ENCODE measurements at places on chromosomes 2 and 18.

DNA sequence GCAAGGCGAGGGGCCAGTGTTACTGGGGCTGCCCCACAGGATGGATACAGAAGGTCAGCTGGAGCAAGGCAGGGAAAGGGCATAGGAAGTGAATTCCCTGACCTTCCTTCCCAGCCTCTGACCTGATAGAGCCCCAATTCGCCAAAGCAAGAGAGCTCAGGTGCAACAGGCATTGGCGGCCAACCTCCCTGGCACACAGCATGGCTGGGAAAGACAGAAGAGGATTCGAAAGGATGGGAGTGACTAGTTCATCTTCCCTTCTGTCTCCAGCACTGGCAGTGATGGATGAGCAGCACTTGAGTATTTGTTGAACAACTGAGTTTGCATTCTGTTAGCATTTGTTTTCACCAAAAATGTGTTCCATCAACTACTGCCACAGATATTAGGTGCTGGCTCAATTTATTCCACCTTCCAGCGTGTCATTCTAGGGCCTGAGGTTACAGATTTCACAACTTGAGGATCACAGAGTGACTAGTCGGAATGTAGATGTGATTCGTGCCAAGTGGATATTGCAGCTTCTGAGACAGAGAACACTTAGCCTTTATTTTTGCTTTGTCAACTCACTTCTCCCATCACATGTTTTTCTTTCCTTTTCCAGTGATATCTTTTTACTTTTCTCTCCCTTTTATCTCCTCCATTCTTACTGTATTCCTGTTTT, 6.2 kb downstream of the COPS8 start:
- DNase-seq, result peak; percentile 92

GRCh38 chr2:105618351-105618659, 126.4 kb upstream of the NCK2 start:
- DNase-seq, result no peak

- peak; percentile 56 for DNase-seq
Observed at GRCh38 chr18:9918016-9918680, 4.3 kb downstream of the VAPA start.

DNA sequence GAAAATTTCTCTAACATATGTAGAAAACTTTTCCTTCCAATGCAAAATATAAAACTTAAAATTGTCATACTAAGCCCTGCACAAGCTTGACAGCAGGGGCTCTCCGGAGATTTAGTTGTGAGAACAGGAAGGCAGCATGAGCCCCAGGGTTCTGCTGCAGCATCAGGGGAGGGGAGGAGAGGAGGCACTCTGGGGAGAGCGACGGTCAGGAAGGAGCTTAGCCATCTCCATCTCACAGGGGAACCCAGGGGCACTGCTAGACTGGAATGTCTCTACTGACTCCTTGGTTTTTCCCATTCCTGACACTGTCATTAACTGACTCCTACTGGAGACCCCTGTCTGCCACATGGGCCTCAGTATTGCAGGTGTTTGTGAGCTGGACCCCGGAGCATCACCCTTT, 123.6 kb downstream of the GPR39 start:
- no peak for DNase-seq

DNA sequence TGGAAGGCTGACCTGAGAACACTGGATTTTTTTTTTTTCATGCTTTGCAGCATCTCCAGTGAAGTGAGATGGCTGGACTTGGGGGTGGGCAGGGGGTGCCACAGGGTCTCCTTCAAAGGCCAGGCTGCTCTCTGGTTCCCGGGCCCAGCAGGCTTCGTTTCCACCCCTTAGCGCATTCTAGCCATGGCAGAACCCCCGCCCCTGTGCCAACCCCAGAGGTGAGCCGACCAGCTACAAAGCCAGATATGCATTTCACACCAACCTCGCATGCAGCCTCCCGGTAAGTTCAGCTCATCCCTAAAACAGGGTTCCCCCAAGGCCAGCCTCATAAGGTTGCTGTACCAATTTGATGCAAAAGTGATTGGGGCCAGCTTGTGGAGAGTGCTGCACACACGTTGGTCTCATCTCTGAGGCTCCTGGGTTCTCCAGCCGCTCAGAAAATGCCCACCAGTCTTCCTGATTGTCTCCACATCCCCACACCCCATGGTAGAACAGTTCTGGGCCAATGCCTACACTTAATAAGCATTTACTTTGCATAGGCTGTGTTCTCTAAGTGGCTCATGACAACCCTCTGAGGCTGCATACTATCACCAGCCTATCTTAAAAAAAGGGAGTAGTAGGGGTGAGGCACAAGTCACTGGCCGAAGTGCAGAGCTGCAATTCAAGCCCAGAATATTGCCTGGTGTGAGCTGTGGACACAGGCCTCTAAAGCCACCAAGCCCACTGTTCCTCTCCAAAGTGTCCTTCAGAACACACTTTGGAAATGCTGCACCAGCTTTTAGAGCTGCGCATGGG, 23.3 kb downstream of the SMAD7 start:
- DNase-seq, result peak; percentile 20

DNA sequence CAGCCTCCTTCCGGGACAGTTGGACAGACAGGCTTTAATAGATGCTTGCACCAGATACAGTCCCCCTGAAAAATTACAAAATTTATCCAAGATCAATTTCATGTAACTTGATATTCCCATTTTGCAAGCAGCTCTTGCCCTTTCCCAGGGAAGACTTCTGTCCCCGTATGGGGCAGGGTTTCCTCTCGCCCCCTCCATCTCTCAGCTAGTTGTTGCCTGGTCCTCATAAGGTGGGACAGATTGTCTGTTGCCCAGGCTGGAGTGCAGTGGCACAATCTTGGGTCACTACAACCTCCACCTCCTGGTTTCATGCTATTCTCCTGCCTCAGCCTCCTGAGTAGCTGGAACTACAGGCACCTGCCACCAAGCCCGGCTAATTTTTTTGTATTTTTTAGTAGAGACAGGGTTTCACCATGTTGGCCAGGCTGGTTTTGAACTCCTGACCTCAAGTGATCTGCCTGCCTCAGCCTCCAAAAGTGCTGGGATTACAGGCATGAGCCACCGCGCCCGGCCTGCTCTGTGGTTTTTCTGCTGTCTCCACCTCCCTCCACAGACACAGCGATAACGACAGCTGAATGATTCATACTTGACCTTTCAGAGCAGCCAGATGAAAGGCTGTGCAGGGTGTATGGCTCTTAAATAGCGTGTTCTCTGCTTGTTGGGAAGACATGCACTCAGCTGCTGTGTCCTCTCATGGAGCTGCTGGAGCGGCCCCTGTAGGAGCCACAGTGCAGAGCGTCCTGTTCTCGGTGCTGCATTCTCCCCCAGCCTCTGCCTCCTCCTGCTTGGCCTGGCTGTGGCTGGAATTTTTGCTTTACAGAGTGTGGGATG, 61.4 kb downstream of the TTC39C start:
- DNase-seq, result peak; percentile 93
